ENCODE measurements at places on chromosomes 5 and 9.

DNA sequence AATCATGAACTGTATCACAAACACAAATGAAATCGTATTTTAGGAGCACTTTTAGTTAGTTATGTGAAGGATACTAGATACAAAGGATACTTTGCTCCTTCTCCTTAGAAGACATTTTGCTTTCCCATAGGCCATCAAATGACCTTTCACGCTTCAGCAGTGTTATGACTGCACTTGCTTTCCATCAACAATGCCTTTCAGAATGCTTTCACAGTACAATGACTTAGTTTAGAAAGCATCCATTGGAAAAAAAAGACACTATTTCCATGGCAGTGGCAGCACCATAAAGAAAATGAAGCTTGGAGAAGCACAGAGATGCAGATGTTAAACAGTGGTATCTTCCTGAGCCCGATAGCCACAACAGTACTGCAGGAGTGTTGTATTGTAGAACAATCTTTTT lies 203.9 kb downstream of the PCSK1 start:
- no peak for DNase-seq

DNA sequence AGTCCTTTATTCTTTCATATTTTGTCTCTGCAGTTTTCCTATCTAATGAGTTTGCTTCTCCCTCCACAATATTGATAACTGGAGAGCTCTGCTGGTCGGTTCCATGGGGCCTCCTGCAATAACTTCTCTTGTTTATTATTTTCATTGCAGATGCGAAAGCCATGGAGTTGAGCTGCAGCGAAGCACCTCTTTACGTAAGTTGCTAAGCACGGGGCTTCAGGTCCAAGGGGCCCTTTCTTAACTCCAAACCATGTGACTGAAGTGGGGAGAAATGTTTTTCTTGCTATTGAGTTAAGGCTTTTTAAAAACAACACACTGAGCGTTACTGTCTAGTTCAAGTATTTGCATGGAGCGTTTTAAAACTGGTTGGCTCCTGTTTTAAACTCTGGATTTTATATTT lies 58.7 kb downstream of the ARHGEF28 start:
- DNase-seq, result no peak

DNA sequence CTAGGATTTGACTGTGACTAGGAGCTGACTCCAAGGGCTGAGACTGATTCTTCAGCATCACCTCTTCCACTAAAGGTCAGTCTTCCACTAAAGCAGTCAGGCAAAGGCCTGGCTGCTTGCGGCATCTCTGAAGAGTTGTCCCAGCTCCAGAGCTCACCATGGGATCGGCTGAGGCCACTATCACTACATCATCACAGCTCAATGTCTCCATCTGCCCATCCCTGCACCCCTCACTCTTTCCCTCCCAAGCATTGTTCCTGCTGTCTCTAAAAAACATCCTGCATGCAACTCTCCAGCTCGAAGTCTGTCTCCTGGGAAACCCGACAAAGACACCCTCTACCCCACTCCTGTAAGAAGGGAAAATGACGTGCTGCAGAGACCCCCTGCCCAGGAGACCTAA lies 15.5 kb upstream of the WWC1 start:
- DNase-seq, result no peak

GRCh38 chr5:159051421-159052282 lies 48.1 kb downstream of the EBF1 start:
- DNase-seq, result no peak

- no peak for DNase-seq
Measured at GRCh38 chr5:154505567-154505966, 27.5 kb upstream of the HAND1 start.

GRCh38 chr9:91245431-91246313 lies 116.0 kb downstream of the AUH start:
- no peak for DNase-seq

DNA sequence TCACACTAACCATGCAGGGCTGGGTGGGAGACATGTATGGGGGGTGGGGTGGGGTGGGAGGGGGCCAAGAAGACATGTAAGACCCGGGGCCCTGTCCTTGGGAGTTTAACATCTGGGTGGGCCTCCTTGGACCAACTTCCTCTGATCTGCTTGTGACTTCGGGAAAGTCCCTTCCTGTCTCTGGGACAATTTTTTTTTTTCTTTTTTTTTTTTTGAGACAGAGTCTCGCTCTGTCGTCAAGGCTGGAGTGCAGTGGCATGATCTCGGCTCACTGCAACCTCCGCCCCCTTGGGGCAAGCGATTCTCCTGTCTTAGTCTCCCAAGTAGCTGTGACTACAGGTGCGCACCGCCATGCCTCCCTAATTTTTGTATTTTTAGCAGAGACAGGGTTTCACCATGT lies 23.8 kb upstream of the IER5L start:
- DNase-seq, result no peak

GRCh38 chr5:77214151-77214550 lies 3.7 kb downstream of the PDE8B start:
- DNase-seq, result no peak

DNA sequence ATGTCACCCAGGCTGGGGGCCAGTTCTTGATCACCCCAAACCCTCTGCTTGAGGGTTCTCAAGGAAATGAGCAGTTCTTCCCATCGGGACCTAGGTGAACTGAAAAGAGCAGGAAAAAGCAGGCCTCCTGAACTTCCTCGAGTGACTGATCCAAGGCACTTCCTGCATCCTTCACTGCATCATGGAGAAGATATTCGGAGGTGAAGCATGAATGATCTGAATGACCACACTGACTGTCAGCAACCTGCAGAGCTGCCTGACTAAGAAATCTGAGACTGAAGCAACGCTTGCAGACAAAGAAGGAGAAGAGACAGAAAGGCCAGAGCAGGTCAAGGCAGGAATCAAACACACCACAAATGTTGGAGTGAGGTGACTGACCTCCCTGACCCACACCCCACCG lies 420.2 kb downstream of the AGTPBP1 start:
- no peak for DNase-seq

DNA sequence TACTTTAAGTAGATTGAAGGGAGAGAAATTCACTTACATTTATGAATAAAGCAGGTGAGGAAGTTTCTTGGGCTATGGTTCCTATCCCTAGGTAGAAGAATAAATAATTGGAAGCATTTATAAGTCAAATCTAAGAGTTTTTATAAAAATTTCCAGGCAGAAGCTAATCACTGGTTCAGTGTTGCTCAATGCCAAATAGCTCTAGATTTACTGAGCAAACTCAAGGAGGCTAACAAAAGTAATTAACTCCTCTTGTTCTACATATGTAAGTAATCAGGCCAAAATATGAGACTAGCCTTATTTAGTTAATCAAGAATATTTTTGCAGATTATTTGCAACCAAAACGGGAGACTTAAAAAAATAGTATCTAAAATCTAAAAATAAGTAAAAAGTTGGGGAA lies 472.3 kb downstream of the PLK2 start:
- no peak for DNase-seq

GRCh38 chr9:33453999-33454660 lies 6.7 kb upstream of the AQP3 start:
- no peak for DNase-seq

- no peak for DNase-seq
Measured at GRCh38 chr5:127840809-127841208, 137.6 kb downstream of the CCDC192 start.

GRCh38 chr5:127941646-127942045 lies 141.9 kb upstream of the SLC12A2 start:
- DNase-seq, result no peak

- DNase-seq, result no peak
Measured at GRCh38 chr9:114656301-114656700, 1.3 kb downstream of the TEX53 start.

GRCh38 chr9:113581865-113582697 lies 118.6 kb downstream of the RGS3 start:
- no peak for DNase-seq

DNA sequence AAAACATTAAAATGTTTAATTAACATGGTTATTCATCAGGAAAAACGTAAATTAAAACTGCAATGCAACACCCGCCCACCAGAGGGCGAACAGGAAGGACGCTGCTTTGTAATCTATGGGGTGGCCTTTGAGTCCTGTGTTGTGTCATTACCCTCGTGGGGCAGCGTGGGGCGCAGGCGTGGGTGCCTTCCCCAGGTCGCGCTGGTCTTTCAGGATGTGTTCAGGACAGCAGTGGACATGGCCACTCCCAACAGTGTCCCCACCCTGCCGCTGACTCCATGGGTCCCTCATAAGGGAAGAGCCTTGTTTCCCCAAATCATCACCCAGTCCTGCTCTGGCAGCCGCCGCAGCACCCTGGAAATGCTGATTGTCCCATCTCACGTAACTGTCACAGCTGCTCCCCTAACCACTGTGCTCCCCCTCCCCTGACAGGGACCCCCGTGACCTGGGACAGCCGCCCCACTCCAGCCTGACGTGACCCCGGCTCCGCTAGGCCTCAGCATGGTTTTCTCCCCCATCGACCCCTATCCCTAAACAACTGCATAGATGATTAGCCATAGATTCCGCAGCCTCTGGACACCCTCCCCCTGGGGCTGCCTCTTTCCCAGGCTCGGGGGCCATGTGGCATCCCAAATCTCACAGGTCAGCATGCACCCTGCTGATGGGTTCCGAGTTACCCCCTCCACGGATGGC lies 36.4 kb downstream of the GLT6D1 start:
- no peak for DNase-seq

DNA sequence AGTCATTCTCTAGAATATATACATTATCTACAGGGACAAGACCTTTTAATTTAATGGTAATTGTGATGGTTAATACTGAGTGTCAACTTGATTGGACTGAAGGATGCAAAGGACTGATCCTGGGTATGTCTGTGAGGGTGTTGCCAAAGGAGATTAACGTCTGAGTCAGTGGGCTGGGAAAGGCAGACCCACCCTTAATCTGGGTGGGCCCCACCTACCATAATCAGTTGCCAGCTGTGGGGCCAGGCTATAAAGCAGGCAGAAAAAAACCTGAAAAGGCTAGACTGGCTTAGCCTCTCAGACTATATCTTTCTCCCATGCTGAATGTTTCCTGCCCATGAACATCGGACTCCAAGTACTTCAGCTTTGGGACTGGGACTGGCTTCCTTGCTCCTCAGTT lies 112.2 kb upstream of the SMC2 start:
- no peak for DNase-seq

DNA sequence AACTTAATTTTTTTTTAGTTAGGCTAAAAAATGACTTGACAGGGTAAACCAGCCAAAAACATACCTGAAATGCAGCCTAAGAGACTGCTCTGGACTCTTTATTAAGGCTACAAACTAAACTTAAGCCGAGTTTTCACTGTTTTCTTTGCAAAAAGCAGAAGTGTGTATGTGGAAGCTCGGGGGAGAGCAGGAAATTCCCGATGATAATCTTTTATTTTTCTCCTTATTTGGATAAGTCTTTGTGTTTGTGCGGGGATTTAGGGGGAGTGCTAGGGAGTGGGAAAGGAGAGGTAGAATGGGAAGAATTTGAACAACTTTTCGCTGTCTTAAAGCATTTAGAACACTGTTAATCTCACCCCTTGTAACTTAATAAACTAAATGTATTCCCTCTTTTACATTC lies 30.7 kb upstream of the GPR21 start:
- DNase-seq, result no peak

- DNase-seq, result no peak
Measured at GRCh38 chr9:26262421-26263107, 584.3 kb upstream of the TUSC1 start.

DNA sequence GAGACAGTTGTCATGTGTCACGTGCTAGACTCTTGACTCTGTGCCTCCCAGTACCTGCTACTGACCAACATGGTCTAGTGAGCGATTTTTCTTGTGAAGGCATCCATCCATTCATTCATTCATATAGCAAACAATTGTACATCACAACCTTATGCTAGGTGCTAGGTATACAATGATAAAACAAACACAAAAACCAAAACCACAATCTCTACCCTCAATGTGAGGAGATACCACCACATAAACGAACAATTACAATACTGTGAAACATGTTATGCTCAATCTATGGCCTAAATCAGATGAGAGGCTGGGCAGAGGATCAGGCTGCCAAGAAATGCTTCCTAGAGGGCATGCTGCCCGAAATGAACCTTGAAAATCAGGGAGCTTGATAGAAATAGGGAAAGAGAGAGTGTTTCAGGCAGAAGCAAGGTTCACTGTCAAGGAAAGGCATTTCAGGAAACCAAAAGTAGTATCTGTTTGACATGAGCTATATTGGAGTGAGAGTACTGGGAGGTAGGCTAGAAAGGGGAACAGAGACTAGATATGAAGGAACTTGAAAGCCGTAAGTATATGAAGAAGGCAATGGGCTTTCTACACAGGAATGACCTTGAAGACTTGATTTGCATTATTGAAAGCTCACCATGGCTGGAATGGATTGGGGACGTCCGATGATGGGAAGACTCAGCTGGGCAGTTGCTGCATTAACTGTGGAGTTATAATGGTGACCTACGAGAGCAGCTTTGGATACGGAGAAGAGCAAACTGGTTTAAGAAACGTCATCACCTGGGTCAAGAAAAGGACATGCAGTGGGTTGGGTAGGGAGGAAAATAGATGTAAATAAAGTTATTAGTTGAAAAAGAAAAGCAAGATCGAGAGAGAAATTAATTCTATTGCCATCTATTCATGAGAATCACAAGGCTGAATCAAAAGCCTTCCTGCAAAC lies 90.1 kb downstream of the THBS4 start:
- DNase-seq, result no peak

- no peak for DNase-seq
Measured at GRCh38 chr9:83978992-83979811, 813 bp downstream of the HNRNPK start.

- no peak for DNase-seq
Measured at GRCh38 chr5:157290981-157291711, 25.2 kb downstream of the CYFIP2 start.

- no peak for DNase-seq
Measured at GRCh38 chr5:56344594-56344993, 111.5 kb upstream of the ANKRD55 start.

GRCh38 chr5:72703876-72704275 lies 112.6 kb upstream of the TNPO1 start:
- DNase-seq, result no peak

GRCh38 chr9:72220589-72220988 lies 71.3 kb downstream of the GDA start:
- no peak for DNase-seq

GRCh38 chr9:132146039-132146438 lies 15.8 kb upstream of the NTNG2 start:
- DNase-seq, result no peak

DNA sequence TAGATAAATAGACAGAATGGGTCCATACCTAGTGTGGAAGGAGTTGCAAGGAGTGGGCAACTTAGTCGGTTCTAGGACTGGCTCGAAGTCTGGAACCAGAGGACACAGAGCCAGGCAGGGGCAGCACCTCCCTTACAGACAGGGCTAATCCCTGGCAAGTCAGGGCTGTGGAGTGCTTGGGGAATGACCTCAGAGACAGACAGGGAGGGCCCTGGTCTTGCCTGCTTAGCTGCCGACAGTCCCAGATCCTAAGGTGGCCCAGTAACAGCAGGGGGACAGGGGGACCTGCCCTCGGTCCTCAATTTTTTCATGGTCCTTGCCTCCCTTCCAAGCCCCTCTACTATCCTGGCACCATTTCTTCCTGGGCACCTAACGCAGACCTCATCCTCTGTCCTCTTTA lies 222.4 kb upstream of the TNC start:
- no peak for DNase-seq
